ENCODE measurements at places on chromosomes 16 and 17.

DNA sequence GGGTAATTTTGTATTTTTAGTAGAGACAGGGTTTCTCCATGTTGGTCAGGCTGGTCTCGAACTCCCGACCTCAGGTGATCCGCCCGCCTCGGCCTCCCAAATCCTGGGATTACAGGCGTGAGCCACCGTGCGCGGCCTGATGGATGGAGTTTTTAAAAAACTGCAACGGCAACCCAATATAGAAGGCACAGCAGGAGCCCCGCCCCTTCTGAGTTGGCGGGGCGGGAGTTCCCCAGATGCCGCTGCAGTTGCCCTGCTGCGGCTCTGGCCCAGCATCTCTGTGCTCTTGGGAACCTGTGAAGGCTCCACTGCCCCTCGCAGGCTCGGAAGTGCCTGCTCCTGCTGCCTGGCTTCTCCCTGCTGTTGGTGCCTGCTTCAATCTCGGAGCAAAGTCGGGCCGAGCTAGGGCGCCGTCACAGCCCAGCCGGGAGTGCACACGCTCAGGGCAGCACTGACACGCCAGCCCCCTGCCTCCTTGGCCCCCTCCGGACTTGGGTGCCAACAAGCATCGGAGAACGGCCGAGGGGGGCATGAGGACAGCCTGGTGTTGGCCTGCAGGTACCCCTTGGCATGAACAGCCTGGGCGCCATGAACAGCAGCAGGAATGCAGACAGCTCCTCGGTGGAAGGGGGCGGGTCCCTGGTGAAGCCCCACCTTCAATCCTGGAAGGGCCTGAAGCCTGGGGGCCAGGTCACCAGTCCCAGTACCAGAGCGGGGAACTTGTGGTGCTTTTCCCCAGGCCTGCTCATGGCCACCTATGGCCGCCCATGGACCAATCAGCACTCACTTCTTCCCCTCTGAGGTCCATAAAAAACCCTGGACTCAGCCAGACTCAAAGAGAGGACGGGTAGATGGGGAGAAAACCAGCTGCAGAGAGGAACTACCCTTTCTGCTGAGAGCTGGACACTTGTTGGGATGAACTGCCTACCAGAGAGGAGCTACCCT lies 2.3 kb upstream of the NT5M start:
- peak; percentile 75 for DNase-seq

DNA sequence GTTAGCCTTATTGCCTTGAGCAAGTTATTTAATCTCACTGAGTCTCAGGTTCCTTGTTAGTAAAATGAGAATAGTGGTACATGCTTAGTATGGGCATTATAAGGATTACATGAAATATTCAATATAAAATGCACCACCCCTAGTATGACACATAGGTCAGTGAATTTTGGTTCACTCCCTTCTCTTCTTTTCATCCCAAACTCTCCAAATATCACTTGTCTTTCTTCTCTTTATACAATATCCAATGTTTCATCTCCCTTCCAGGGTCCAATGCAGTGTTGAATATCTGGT lies 28.4 kb upstream of the CCL2 start:
- DNase-seq: no peak

DNA sequence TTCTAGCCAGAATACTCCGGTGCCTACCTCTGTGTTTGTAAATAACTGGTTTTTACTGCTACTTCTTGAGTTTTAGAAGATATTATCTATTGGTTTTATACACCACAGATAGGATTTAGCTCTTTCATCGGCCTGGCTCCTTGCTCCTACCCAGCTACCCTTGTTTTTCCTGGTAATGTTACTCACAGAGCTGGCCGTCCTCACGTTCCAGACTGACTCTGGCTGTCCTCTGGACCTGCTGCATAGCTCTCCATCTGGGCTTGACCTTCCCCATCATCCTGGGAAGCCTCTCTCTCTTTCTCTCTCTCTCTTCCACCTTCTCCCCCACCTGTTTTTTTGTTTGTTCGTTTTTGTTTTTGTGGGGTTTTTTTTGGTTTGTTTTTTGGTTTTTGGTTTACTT lies 51.5 kb downstream of the MPRIP start:
- no peak for DNase-seq

GRCh38 chr17:7046127-7046724 lies 2.3 kb upstream of the SLC16A11 start:
- peak; percentile 96 for DNase-seq

DNA sequence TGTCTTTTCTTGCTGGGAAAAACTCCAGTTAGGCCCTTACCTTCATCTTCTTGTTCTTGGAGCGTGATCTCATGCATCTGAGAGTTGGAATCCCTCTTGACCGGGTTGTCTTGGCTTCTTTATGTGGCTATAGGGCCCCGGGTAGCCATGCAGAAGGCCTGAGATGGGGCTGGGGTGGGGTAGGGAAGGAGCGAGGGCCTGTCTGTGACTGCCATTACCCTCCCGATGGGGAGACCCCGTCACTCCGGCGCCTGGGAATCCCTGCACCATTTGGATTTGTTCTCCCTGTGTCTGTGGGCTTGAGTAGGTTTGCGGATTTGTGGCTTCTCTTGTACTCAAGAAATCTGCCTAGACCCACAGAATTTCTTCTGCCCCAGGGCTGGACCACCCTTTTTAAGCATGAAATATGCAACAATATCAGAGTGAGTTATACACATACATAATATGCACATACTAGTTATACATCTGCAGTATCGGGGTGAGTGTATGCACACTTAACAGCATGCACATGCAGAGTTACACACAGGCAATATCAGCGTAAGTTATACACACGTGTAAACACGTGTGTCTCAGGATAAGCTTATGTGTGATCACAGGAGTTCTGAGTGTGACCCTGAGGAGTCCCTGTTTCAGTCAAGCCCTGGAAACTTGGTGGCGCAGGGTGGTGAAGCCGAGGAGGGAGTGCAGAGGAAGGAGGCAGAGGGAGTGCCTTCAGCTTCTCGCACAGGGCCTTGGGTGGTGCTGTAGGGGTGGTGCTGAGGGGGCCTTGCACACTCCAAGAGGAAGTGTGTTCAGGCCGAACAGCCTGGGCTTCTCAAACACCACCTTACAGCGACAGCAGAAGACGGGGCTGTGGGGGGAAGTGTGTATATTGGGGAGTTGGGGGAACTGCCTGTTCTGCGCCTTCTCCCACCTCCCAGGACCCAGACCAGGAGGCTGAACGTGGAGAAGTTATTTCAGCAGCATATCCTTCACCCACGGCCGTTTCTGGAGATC lies 18.5 kb downstream of the CCDC42 start:
- no peak for DNase-seq

DNA sequence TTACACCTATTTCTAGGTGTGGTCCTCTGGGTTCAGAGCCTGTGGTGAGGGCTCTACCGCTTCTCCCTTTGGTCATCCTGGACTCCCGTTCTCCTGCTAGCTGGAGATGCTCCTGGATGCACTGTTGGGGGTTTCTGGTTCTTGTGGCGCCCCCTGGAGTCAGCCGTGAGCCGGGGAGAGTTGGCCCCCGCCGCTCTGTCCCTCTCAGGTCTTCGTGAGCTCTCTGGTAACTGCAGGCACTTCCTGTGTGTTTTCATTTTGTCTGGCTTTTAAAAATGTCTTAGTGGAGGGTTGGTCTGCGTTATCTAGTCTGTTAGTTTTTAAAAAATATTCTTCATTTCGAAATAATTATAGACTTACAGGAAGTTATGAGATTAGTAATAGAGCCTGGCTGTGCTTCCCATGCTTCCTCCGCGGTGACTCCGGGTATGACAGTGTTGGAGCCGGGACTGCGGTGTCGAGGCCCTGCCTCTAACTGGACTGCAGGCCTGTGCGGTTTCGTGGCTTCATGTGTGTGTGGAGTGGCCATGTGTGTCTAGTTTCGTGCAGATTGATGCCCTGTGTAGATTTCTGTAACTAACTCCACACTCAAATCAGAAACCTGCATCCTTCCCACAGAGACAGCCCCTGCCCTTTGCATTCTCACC lies 78.0 kb upstream of the ZNF750 start:
- DNase-seq: peak; percentile 20

DNA sequence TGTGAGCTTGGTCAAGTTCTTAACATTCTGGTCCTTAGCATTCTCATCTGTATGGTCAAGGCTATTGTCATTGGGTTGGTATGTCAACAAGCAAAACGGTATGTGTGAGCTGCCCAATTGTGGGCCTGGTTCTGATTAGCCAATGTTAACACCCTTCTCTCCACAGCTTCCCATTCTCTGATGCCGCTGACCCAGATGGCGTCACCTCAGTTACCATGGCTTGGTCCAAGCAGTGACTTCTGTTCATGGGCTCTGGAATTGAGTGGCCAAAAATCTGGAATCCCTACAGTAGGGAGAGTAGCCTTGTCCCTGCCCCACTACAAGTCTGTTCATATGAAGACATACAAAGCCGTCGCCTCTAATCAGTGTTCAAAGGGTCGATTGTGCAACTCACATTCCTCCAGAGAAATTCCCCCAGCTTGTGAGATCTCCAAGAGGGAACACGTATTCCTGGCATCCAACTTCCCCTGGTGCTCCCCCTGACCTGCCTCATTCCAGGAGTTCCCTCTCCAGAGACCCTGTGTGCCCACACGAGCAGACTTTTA lies 15.8 kb downstream of the TMEM98 start:
- DNase-seq: no peak

DNA sequence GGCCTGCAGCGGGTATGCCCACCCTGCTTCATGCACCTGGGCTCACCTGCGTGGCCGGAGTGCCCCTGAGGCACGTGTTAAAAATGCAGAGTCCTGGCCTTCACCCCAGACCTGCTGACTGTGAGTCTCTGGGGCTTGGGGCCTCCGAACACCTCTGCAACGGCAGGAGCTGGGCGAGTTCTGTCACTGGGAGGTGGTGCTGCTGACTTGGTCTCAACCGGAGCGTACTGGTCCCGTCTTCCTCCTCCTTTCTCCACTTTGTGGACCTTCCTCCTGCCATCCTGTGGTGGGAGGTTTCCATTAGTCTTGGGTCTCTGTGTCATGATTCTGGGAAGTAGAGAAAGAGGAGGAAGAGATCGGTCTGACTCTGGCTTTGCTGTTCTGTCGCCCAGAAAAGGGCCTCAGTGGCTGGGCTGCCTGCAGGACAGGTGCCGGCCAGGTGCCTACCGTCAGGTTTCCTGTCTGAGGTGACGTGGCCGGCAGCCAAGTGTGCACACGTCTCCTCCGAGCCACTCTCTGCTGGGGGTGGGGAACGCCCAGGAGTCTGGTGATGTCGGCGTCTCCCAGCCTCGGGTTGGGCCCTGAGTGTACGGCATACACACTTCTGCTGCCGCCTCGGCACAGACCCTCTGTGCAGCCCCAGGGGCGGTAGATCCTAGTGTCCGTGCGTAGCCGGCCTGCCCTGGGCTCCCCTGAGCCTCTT lies 6.9 kb downstream of the TSC2 start:
- peak; percentile 96 for DNase-seq

- DNase-seq: no peak
These were observed 36.7 kb upstream of the ABCA5 start for GRCh38 chr17:69363488-69364210.

GRCh38 chr17:58310511-58311428 lies 17.8 kb downstream of the TSPOAP1 start:
- DNase-seq: no peak

DNA sequence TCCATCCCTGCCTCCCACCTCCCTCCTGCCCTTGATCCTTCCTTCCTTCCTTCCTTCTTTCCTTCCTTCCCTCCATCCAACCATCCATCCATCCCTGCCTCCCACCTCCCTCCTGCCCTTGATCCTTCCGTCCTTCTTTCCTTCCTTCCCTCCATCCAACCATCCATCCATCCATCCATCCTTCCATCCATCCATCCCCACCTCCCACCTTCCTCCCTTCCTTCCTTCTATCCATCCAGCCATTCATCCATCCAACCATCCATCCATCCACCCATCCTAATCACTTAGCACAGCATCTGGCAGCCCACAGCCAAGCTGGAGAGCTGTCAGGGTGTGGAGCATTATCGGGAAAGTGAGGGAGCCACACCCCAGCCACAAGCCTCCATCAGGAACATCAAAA lies 54.5 kb downstream of the TK2 start:
- no peak for DNase-seq

- no peak for DNase-seq
These were observed 52.2 kb downstream of the NDE1 start for GRCh38 chr16:15701975-15702970.

DNA sequence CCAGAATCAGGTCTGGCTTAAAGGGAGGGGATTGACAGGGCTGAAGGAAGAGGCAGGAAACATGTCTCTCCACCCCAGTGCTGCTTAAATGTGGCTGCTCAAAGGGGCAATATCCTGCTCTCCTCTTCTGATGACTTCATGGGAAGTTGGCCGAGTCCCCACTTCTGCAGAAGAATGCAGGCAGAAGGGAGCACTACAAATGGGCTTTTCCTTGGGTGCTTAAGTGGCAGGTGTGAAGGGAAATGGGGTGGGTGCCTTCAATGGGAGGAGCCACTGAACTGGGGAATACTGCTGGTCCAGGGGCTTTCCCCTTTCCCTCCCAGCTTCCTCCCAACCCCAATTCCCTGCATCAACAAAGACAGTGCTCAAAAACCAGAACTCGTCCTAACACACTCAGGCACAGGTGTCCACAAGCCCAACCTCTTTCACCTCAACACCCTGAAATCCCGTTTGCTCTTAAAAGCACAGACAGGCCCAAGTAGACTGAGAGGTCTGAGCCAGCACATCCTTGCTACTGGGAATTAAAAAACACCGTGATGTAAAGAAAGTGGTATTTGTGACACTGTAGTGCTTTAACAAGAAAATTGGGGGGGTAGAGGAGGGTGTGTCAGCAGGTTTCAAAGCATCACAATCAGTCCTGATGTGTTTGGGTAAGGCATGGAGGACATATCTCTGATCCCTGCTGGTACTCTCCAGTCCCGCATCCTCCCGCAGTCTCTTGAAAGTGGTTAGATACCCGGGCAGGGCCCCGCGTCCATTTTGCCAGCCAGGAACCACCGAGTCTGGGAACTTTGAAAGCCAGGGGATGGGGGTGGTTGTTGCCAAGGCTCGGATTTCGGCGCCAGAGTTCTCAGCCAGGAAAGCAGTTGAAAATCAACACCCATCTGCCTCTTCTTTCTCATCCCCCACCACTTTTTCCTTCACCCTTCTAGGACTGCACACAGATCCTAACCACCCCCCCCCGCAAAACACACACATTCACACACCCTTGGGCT lies 1.6 kb downstream of the CA10 start:
- no peak for DNase-seq

DNA sequence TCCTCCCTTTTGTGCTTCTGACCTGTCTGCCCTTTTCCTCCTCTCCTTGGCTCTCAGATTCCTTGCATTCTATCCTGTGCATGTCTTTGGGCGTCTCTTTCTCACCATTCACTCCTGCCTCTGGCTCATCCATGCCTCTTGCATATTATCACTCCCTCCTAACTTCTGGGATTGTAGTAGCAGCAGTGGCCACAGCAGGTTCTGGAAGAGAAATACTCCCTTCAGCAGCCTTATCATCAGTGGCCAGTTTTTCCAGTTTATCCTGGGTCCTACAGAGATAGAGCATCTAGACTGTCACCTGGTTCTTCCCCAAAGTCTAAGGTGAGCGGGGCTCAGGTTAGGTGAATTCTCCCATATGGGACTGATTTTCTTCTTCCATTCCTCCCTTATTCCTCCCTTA lies 354.0 kb upstream of the CCL2 start:
- DNase-seq: no peak

- peak; percentile 96 for DNase-seq
These were observed 7.9 kb downstream of the KDM6B start for GRCh38 chr17:7841915-7842379.

Data from DMS53 (cell line).